ENCODE measurements at places on chromosomes 2 and 18.

DNA sequence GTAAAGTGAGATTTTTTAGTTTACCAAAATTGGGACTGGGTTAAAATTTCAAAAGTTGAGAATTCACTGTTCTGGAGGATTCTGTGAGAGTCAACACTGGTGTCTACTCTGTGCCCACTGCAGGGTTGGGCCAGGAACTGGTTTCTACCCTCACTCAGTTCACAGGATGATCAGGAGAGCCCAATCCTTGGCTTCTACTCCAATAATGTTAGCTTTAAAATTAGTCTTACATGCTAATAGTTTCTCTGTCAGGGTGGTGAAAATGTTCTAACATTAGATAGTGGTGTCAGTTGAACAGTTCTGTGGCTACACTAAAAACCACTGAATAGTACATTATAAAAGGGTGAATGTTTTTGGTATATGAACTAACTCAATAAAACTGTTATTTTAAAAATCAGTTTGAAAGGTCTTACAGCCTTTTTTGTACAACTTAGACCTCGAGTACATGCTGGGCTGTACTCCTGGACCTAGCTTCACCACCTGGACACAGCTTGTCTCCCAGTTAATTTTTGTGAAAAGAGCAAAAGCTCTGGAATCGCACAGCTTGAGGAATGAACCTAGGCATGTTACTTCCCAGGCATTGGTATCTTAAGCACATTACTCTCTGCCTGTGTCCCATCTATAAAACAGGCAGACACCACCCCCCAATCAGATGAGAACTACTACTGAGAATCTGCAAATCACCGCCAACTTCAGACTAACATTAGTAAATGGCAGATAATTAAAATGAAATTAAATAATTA is 44.4 kb downstream of the ACVR1 start:
- DNase-seq = peak; percentile 54

DNA sequence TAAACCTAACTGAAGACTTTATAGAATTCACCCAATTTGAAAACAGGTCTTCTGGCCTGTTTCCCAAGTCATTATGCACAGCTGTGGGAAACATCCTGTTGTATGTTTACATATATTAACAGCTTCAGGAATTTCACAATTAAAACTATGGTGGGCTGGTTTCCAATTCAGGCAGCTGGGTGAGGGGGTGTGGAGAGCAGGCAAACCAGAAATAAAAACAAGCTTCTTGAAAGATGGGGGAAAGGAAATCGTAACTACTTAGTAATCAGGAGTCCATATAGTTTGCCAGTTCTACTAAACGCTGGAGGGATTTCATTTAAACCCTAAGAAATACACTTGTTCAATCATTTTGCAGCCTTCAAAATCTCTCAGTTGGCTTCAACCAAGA is 22.8 kb downstream of the ATP8B1 start:
- DNase-seq = no peak

GRCh38 chr2:120858361-120859106 is 122.9 kb downstream of the GLI2 start:
- DNase-seq = no peak

GRCh38 chr2:174027956-174028355 is 62.8 kb upstream of the SP3 start:
- no peak for DNase-seq

DNA sequence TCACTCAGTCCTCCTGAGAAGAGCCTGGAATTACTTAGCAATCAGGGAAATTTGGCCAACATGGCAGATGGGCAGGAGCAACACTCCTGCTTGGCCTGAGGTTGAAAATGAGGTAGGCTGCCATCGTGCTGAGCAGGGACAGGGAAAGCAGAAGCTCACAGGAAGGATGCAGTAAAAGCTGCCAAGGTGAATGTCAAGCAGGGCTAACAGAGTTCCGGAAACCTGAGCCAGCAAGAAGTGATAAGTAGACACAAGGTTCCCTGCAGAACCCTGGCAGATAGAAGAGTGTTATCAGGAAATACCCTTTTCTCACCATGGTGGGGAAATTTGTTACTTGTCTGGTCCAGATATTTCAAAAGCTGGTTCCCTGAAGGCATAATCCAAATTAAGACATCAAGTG is 454.3 kb upstream of the MEX3C start:
- DNase-seq = no peak

DNA sequence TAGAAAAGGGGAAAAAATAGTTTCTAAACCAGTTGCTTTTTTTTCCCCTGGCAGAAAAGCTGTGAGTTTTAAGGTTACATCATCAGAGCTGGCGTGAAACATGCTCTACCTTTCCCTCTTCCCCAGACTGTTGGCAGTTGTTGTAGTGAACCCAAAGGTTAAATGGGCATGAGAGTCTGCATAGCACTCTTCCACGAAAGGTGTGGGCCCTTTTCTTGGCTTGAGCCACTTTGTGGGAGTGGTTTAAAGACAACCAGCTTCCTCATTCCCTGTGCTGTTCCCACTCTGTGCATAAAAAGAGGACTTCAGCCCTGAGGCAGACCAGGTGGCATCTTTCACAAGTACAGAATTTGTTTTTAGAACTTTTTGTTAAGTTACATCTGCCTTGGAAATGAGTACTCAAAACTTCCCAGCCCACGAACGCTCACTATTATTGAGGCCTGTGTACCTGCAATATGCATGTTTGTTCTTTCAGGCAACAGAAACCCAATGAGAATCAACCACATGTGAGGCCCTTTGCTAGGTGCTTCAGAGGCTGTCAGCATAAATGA is 243.8 kb downstream of the BABAM2 start:
- DNase-seq = no peak

GRCh38 chr18:23690505-23691068 is 1.3 kb downstream of the LAMA3 start:
- DNase-seq = no peak

- DNase-seq = peak; percentile 99
Observed at GRCh38 chr18:36309436-36310391, 12.2 kb downstream of the FHOD3 start.

DNA sequence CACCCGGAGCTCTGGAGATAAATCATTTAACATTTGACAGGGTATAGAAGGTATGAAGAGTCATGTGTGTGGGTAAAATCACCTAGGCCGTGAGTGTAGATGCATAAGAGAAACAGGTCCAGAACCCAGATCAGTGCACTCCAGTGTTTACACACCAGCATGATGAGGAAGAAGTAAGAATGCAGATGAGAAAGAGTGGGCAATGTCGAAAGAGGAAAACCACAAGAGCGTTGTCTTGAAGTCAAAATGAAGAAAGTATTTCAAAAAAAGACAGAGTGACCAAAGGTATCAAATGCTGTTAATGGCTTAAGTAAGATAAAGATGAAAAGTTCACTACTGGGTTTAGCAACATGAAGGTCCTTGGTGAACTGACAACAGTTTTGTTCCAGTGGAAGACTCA is 32.0 kb upstream of the PLB1 start:
- DNase-seq = no peak

GRCh38 chr2:17136877-17137276 is 381.4 kb downstream of the RAD51AP2 start:
- no peak for DNase-seq

DNA sequence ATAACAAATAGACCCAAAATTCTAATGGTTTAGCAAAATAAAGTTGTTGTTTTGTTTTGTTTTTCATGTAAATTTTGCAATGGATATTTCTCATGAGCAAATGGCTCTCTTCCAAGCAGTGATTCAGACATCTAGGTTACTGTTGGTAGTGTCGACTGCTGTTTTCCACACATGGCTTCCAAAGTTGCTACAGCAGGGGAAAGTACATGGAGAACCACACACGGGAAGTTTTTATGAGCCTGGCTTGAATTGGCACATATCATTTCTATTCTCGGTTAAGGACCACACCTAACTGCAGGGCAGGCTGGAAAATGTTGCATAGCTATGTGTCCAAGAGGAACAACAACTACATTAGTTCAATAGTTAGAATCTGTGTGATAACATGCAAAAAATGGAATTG is 262.1 kb downstream of the GALNT13 start:
- no peak for DNase-seq

DNA sequence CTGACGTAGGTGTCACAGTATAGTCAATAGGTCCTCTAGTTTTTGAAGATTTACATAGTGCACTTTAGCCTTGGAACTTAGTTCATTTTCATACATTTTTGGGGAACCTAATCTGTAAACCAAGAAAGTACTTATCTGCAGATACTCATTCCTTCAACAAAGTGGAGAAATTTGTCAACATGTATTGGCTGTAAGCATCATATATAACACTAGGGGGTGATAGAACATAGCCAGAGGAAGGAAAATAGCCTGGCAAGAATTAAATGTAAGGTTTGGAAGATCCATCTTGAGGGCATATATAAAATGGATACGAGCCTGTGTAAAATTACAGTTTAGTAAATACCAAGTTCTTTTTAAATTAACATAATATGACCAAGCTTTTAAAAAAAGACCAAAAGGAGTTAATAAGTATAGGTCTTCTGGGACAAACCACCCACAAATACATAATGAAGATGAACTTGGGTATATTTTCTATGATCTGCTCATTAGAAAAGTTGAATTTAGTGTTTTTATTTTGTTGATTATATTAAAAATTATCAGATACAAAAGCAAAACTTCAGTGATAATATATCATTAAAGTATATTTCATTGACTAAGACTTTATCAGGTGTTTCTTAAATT is 18.2 kb downstream of the RPL37A start:
- peak; percentile 69 for DNase-seq

- peak; percentile 78 for DNase-seq
Observed at GRCh38 chr2:225002039-225002655, 40.1 kb downstream of the DOCK10 start.

DNA sequence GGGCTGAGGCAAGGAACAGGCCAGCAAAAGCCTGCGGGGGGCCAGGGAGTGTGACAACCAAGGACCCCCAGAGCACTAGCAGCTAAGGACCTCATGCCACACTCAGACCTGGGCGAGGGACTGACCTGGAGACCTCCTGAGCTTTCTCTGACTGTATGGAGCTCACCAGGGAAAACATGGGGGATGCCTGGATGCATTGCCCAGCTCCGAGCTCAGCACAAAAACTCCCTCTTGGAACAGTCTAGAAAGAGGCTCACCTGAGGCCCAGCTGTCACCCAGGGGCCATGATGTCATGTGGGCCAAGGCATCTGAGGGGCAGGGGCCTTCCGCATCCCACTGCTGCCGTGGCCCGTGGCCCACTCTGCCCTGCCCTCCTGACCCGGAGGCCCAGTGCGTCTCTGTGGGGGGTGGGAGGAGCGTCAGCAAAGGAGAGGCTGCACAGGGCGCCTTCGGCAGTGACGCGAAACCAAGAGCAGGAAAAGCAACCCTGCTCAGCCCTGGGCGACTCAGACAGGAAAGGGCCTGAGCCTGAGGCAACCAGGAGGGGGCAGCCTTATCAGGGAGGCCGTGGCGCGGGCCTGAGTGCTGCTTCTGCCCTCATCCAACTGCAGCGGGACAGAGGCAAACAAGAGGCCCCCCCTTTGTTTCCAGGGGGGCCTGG is 57.3 kb upstream of the ALPP start:
- DNase-seq = no peak

DNA sequence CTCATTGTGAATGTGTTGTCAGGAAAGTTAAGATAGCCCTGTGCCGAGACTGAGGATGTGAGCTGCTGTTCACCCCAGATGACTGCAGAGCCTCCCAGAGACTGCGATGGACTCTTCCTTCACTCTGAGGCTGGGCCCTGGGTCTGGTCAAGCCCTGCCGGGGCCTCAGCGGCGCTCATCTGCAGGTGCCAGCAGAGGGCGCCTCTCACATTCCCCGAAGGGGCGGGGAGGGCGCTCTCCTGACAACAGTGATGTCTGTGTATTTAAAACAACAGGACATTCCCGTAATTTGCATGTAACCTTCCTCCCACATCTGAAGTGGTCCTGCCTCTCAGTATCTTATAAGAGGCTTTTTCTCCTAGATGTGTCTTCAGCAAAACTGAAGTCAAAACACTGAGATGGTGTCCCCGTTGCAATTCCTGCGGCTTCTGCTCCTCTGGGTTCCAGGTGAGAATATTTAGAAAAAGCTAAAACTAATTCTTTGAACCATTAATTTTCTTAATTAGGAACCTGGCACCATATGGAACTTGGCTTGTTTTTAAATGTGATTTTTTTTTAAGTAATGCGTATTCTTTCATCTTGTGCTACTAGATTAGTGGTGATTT is 1377.9 kb downstream of the RPIA start:
- DNase-seq = no peak

- DNase-seq = peak; percentile 23
Observed at GRCh38 chr2:37740164-37740739, 68.8 kb upstream of the CDC42EP3 start.

- no peak for DNase-seq
Observed at GRCh38 chr2:96852667-96853066, 5.1 kb downstream of the ANKRD39 start.

DNA sequence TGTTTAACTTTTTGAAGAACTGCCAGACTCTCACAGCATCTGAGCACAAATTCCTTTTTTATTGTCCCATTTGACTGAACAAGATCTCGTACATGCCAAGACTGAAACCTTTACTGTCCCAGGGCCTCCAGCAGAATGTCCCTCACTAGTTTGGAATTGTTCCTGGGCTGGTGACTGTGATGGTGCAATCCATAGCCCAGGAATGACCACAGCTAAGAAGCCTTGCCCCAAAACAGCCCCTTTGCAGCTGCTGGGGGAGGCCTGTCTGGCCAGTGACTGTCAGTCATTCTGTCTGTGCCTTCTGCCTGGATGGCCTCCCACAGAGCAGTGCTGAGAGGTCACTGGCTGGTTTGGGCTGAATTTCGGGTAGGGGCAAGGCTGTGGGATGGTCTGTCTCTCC is 184.5 kb upstream of the MSH6 start:
- DNase-seq = no peak

GRCh38 chr2:67650291-67651133 is 253.4 kb downstream of the ETAA1 start:
- peak; percentile 86 for DNase-seq

DNA sequence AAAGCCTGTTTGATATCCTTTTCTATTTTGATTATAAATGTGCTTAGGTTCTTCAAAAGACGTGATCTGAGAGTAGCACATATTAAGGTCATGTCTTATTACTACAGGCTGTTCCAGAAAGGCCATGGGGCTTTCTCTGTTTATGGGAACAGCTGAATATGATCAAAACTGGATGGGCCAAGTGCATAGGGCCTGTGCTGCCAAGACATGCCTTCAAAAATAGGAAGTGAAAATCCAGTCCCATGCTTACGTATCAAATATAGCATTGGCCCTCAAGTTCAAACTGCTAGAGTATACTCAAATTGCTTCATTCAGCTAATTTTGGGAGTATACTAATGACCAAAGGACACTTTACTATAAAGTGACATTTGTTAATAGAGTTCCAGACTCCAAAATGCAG is 24.1 kb downstream of the SLC25A52 start:
- no peak for DNase-seq

- no peak for DNase-seq
Observed at GRCh38 chr2:58354230-58354629, 113.1 kb upstream of the FANCL start.

GRCh38 chr18:43563780-43564179 is 286.5 kb upstream of the SYT4 start:
- DNase-seq = peak; percentile 48

Measured in astrocyte of the spinal cord (primary cell).